Peyer's patch (tissue), 4 donors: ENCODE measurements at places on chromosomes 16 and 17.

GRCh38 chr16:50489182-50489581 lies 59.0 kb upstream of the NKD1 start:
- H3K4me3 ChIP-seq: no peak overlapping the region
- no peaks in the 10 kb centered on the region for H3K27me3 ChIP-seq
- no peaks in the 10 kb centered on the region for H3K4me1 ChIP-seq
- no peak for DNase-seq

DNA sequence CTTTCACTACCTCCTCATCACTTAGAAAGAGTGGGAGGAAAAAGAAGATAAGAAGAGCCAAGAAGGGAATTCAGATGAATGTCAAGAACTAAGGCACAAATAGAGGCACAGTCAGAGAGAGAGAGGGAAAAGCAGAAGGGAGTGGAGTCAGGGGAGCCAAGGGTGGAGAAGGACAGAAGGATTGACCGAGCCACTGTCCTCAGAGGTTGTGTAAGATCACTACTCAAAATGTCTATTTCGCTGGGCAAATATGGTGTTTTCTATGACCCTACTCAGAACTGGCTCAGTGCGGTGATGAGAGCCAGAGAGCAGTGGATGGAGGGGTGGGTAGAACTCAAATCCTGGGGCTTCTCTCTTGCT lies 139.2 kb upstream of the HS3ST2 start:
- no peak for DNase-seq
- H3K4me3 ChIP-seq: no peak overlapping the region
- H3K27me3 ChIP-seq: no peaks in the 10 kb centered on the region
- H3K36me3 ChIP-seq: no peaks in the 10 kb centered on the region
- H3K27ac ChIP-seq: no peak overlapping the region

DNA sequence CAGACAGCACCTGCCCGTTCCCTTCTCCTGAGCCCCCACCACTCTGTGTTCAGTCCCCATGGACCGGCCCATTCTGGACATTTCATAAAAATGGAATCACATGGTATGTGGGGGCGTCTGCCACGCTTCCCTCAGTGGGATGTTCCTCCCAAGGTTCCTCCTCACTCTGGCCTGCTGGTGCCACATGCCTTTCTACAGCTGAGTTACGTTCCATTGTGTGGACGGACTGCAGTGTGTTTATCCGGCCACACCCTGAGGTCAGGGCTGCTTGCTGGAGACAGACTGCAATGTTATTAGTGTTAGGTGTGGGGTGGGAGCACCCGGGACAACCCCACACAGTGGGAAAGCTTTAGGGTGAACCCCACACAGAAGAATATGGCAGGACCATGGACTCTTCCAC lies 5.9 kb upstream of the AATK start:
- H3K4me1 ChIP-seq: no peaks in the 10 kb centered on the region
- H3K4me3 ChIP-seq: no peak overlapping the region
- H3K27me3 ChIP-seq: no peaks in the 10 kb centered on the region
- DNase-seq: no peak

DNA sequence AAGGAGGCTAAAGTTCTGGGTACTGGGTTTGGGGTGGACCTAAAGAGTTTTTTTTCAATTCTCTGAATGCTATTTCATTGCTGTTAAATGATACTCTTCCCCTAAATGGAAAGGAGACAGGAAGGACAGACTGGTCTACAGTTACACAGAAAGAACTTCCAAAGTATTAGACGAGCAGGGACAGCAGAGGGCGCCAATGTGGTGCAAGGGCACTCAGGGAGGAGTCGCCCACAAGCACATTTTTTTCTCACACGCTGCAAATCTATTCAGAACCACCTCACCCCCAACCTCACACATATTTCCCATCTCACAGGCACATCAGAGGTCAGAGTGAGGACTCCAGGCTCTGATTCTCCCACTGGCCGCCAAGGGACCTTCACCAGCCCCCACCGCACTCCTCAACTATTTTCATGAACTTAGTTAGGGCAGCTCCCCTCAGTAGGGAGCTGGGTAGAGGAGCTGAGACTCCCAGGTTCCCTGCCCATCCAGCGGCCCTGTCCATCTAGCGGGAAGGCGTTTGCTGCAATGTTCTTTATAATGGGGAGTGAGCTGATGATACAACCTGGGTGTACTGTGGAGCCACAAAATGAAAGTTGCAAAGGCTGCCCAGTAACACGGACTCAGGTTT lies 6.8 kb upstream of the CA4 start:
- H3K27ac ChIP-seq: no peak overlapping the region
- DNase-seq: peak; percentile 94
- H3K36me3 ChIP-seq: no peaks in the 10 kb centered on the region
- no peaks in the 10 kb centered on the region for H3K4me1 ChIP-seq
- no peak overlapping the region for H3K4me3 ChIP-seq

DNA sequence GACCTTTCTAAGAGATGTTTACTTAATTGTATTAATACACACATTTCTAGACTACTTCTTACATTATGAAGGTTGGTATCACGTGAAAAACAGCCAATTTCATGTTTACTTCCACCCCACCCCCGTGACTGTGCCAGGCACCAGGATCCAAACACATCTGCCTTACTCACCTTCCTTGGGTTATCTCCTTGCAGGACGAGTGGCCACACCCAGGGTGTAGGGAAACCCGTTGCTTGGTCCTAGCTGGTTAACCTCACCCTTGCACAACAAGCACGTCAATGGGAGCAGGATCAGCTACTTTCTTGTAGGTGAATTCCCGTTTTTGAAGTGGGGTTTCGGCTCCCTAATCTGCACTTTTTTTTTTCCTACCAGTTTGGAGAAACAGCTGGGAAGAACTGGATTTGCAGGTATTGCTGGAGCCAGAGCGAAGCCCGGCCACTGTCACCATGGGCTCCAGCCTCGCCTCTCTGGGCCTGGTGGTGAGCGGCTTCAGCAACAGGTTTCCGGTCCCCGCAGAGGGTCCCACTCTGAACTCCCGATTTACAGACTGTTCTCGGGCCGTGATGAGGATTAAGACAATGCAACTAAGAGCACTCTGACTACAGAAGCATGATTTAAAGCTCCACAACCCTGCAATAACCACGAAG lies 2.1 kb upstream of the UBB start:
- no peaks in the 10 kb centered on the region for H3K4me1 ChIP-seq
- H3K27ac ChIP-seq: no peak overlapping the region
- no peak overlapping the region for H3K4me3 ChIP-seq
- no peaks in the 10 kb centered on the region for H3K27me3 ChIP-seq
